ENCODE measurements at places on chromosomes 11 and 22. TPM values are rescaled to one million over a fixed set of nuclear protein-coding genes. Genes with fewer than 3 reads are reported as not detected.

Gene PHOX2A
- total RNA-seq: not detected

DNA sequence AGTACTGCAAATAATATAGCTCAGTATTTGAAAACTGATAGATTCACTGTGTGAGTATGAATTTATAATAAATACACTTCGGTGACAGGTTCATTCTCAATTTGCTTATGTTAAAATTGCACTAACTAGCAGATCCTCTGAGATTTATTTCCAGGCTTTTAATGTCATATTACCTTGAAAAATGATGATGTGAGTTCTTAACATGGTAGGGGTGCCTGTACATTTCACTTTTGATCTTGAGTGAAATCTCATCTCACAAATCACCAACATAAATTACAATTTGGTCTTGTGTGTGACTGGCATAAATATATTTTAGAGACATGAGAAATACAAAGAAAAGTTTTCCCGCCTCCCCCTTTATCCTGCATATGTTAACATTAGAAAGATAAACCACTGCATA lies 240.4 kb downstream of the DYNC2H1 start:
- no peaks in the 10 kb centered on the region for H3K36me3 ChIP-seq
- no peaks in the 10 kb centered on the region for H3K4me1 ChIP-seq
- H3K27me3 ChIP-seq: peaks cover 2% of the 10 kb centered on the region
- no peak overlapping the region for H3K4me3 ChIP-seq

GRCh38 chr11:10608584-10608983 lies 40.1 kb upstream of the LYVE1 start:
- peaks cover 34% of the 10 kb centered on the region for H3K27me3 ChIP-seq
- no peak overlapping the region for H3K27ac ChIP-seq
- DNase-seq: no peak
- H3K4me3 ChIP-seq: no peak overlapping the region

DNA sequence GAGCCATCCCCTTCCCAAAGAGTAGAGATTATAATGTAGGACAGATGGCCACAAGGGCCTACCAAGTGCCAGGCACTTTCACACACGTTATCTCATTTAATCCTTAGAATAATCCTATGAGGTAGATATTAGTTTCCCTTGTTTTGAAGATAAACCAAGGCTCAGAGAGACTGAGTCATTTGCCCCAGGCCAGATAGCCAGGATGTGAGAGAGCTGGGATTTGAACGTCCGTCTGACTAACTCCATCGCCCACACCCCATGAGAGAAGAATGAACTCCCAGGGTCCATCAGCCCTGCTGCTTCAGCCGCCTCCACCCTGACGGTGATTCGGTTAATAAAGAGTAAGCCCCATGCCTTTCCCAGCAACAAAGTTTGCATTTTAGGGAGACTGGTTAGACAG lies 10.7 kb downstream of the PRG3 start:
- H3K27ac ChIP-seq: no peak overlapping the region
- H3K4me1 ChIP-seq: no peaks in the 10 kb centered on the region
- no peaks in the 10 kb centered on the region for H3K36me3 ChIP-seq
- DNase-seq: no peak

DNA sequence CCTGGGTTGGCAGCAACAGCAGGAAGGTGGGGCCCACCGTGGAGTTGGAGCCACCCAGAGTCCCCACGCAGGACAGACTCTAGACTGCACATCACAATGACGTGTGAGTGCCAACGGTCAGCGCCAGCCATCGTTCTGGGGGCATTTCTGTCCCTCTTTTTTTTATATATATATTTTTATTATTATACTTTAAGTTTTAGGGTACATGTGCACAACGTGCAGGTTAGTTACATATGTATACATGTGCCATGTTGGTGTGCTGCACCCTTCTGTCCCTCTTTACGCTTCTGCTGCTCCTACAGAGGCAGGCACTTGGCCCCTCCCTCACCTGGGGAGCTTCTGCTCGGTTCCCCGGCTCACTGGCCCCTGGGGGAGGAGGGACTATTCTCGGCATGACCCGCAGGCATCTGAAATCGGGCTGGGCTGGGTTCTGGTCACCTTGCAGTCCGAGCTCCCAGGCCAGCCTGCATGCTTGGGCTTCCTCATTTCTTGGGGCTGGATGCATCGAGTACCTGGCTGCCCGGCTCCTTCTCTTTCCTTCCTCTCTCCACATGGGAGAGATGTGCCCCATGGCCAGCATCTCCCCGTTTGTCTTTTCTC lies 787.4 kb downstream of the TBC1D22A start:
- no peak overlapping the region for H3K27ac ChIP-seq
- no peaks in the 10 kb centered on the region for H3K36me3 ChIP-seq
- H3K4me1 ChIP-seq: no peaks in the 10 kb centered on the region
- no peak overlapping the region for H3K4me3 ChIP-seq
- no peak for DNase-seq

- H3K4me3 ChIP-seq: no peak overlapping the region
- H3K4me1 ChIP-seq: no peaks in the 10 kb centered on the region
- DNase-seq: no peak
- H3K27me3 ChIP-seq: peaks cover 4% of the 10 kb centered on the region
These were observed 37.1 kb upstream of the HMGXB4 start for GRCh38 chr22:35220221-35220620.

Gene RAB36
- 0.68 TPM for total RNA-seq

DNA sequence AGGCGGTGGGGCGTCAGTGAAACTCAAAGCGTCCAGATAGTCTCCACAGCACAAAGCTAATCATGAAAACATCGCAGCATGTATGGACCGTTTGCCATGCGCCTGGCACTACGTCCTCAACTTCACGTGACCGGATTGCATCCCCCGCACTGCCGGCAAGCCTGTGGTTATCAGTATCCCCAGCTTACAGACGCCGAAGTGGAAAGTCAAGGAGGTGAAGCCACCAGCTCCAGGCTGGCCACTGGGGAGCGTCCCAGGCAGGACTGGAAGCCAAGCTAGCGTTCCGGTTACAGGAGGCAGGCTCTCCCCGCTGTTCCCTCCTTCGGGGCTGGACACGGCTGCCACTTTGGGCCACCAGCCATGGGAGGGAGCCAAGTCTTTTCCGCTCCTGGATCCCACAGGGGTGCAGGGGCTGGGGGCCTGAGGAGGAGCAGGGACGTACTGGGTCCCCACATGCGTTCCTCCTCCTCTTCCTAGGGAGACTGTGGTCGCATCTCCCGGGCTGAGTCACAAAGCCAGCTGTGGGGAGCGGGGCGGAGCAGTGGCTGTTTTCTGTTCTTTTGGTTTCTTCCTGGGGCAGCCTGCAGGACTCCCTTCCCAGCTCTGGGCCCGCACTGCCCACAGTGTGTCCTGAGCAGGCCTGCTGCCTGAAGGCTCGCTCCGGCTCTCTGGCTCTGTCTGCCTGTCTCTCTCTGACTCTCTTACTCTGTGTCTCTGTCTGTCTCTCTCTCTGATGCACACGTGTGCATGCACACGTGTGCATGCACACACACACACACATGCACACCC lies 4.3 kb upstream of the OSBPL5 start:
- no peaks in the 10 kb centered on the region for H3K36me3 ChIP-seq
- peaks cover 22% of the 10 kb centered on the region for H3K4me1 ChIP-seq
- peaks cover 14% of the 10 kb centered on the region for H3K27me3 ChIP-seq

DNA sequence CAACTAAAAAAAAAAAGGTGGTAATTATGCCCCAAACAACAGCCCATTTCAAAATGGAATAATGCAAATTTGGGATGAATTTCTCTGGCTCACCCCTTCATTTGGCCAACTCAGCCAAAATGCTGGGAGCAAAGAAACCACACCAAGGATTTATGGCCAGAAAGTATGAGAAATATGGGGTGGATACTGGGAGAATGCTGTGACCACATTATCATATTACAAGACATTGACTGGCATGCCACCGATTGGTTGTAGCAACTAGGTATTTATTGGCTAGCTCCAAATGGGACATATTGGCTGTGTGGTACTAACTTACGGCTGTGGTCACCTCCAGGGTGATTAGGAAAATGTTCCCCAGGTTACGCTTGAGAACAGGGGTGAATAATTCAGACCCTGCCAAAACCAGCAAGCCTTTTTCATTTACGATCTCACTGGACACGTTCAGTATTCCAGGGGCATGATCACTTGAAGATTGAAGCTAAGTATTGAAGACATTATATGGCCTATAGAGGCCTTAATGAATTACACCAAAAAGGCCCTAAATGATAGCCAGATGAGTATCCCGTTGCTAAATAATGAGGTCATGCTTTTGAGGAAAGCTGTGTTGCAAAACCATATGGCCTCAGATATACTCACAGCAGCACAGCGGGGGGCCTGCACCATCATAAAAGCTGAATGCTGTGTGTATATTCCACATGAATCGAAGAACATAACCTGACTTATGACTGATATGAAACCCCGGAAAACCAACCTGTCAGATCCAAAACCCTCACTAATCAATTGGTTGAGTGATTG lies 3.8 kb upstream of the FDX1 start:
- H3K27ac ChIP-seq: no peak overlapping the region
- H3K27me3 ChIP-seq: no peaks in the 10 kb centered on the region
- H3K4me1 ChIP-seq: peaks cover 10% of the 10 kb centered on the region

DNA sequence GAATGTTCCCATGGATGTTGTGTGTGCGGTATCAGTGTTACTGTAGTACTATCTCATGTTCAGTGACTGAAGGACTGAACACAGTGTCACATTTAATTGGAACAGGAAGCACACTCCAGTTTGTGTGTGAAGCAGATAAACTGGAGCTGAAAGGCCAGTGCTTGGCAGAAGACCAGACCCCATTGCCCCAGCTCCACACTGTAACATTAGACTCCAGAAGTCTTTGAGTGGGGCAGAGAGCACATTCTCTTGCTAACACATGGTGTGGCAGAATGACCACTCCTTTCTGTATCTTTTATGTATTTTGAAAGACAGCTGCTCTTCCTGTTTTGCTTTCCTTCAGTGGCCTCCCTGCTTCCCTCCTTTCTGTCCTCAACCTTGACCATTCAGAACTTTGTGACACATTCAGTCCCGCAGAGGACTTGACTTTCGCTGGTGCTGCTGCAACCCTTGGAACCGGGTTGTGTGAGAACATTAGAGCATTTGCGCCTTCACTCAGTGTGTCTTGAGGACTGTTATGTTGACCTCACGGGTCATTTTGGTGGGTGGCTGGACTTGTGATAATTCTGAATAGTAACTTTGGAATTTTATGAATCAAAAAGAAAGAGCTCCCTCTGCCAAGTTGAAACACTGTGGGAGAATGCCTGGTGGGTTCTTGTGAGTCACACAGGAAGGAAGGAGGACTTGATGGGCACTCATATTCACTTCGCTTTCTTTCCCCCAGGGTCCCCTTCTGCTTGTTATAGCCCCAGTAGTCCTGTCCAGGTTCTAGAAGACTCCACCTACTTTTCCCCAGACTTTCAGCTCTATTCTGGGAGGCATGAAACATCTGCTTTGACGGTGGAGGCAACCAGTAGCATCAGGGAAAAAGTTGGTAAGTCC lies 26.4 kb downstream of the AMOTL1 start:
- H3K27me3 ChIP-seq: peaks cover 3% of the 10 kb centered on the region
- no peaks in the 10 kb centered on the region for H3K36me3 ChIP-seq
- no peak overlapping the region for H3K4me3 ChIP-seq
- no peaks in the 10 kb centered on the region for H3K4me1 ChIP-seq

DNA sequence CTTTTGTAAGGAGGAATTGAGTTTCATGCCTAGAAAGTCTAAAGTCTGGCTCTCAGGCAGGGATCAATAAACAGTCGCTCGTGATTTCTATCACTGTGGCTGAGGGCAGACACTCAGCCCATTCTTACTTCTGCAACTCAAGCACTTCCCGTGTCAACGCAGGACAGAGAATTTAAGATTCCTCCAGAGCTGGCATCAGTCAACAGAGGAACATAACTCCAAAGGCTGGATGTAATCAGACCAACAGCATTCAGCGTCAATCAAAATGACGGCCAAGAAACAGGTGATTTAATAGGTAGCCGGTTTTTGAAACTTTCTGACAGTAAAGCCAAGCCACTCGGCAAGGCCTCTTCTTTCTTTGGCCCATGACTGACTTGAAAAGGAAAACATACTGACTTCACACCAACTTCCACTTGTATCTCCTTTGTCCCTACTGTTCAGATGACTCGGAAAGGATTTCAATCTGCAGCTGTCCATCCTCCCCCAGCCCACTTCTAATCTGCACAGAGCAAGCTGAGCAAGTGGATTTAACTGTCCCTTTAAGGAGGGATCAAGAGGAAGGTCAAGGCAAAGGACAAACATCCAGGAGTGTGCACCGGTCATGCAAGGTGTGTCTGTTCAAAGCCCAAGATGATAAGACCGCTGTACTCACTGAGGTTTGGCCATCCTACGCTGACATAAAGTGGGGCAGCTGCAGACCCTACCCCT lies 9.5 kb downstream of the VPS37C start:
- H3K27ac ChIP-seq: no peak overlapping the region
- no peak overlapping the region for H3K4me3 ChIP-seq
- peaks cover 2% of the 10 kb centered on the region for H3K27me3 ChIP-seq
- H3K36me3 ChIP-seq: peaks cover 11% of the 10 kb centered on the region

Gene CRYBB2
- not detected for total RNA-seq

- DNase-seq: no peak
- H3K4me1 ChIP-seq: peaks cover 5% of the 10 kb centered on the region
- H3K27ac ChIP-seq: no peak overlapping the region
- H3K27me3 ChIP-seq: peaks cover 61% of the 10 kb centered on the region
- no peaks in the 10 kb centered on the region for H3K36me3 ChIP-seq
These were observed 110.3 kb downstream of the WNT7B start for GRCh38 chr22:45866646-45867117.

DNA sequence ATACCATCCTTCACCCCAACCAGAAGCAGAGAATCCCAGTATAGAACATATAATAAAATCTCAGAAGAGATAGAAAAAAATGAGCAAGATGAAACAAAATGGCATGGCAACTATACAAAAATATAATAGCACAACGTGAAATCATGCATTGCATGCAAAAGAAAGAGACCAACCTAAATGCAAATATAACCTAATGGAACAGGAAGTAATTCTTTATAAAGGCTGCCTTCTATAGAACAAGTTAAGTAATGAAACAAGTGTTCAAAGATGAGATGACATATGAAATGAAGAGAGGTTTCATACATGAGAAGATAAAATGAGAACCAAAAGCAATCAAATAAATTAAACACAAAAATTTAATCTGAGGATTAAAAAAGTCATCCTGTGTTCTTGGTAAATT lies 18.5 kb upstream of the ARHGAP20 start:
- no peak overlapping the region for H3K27ac ChIP-seq
- H3K36me3 ChIP-seq: no peaks in the 10 kb centered on the region
- no peak for DNase-seq

Gene BIK
- total RNA-seq: 0.64 TPM

Gene MS4A12
- not detected for total RNA-seq

DNA sequence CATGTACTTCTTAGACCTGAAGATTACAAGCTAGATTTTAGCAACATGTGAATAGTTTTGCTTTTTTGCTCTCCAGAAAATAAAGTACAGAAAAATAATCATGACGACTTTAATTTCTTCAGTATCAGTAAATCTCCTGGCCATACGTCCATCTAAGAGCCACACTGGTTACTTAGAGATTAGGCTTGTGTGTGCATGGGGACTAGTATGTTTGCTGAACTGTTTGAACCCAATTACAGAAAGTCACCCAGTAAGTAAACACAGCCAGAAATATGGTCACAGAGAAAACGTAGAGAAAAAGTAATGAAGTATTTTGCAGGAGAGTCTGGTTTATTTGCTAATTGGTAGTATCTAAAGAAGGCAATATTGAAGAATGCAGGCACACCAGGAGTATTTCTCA lies 1053.6 kb upstream of the CCDC90B start:
- H3K27ac ChIP-seq: no peak overlapping the region
- no peaks in the 10 kb centered on the region for H3K36me3 ChIP-seq
- no peaks in the 10 kb centered on the region for H3K27me3 ChIP-seq
- no peak overlapping the region for H3K4me3 ChIP-seq
- DNase-seq: no peak

GRCh38 chr11:47861728-47862127 lies 13.6 kb upstream of the NUP160 start:
- H3K4me3 ChIP-seq: no peak overlapping the region
- H3K4me1 ChIP-seq: peaks cover 19% of the 10 kb centered on the region
- H3K27ac ChIP-seq: no peak overlapping the region
- H3K27me3 ChIP-seq: no peaks in the 10 kb centered on the region
- peaks cover 1% of the 10 kb centered on the region for H3K36me3 ChIP-seq
- DNase-seq: no peak

Gene OR56A1
- not detected for total RNA-seq

Data from activated naive CD8-positive, alpha-beta T cell treated with anti-CD3 and anti-CD28 coated beads, Interleukin-2, amount 10 ng/mL, durations not matched to agents 7 days and 5 days (primary cell).